Activated CD4-positive, alpha-beta T cell treated with anti-CD3 and anti-CD28 coated beads for 24 hours (primary cell): ENCODE measurements at places on chromosomes 5 and 9.

DNA sequence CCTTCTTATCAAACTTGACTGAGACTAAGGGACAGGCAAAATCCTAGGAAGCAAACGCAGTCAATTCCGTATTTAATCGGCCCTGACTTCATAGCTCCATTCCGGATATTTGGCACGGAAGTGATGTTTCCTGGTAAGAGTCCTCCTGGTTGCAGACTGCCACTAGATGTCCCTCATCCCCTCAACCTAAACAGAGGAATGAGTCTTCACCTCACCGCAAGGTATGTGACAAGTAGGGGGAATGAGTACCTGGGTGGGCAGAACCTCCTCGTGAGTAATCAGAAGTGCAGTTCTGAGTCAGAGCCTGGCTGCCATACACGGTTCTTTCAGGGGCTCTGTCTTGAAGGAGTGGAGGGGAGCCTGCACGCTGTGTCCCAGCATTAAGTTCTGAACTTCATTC is 173.6 kb downstream of the MUSK start:
- DNase-seq, result no peak

GRCh38 chr5:6721442-6721841 is 8.2 kb downstream of the TENT4A start:
- DNase-seq, result no peak

GRCh38 chr5:145996135-145996534 is 59.8 kb downstream of the SH3RF2 start:
- DNase-seq, result no peak

GRCh38 chr9:79431019-79431679 is 140.6 kb upstream of the TLE4 start:
- no peak for DNase-seq

DNA sequence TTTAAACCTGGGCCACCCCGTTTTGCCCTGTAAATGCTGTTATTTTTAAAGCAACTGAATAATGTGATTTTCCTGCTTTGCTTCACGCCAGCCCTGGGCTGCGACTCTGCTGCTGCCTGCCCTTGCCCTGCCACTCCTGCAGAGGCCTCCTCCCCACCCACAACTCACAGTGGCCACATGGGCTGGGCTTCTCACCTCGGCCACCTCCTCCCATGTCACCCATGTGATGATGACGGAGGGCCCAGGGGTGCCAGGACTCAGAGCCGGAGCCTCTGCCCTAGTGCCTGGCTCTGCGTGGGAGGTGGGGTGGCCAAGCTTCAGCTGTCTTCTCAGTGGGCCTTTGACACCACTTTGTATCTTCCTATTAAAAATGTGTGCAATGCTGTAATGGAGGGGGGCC is 48.1 kb upstream of the NKD2 start:
- no peak for DNase-seq

- DNase-seq, result no peak
Observed at GRCh38 chr9:137110147-137110910, 4.2 kb downstream of the DPP7 start.

DNA sequence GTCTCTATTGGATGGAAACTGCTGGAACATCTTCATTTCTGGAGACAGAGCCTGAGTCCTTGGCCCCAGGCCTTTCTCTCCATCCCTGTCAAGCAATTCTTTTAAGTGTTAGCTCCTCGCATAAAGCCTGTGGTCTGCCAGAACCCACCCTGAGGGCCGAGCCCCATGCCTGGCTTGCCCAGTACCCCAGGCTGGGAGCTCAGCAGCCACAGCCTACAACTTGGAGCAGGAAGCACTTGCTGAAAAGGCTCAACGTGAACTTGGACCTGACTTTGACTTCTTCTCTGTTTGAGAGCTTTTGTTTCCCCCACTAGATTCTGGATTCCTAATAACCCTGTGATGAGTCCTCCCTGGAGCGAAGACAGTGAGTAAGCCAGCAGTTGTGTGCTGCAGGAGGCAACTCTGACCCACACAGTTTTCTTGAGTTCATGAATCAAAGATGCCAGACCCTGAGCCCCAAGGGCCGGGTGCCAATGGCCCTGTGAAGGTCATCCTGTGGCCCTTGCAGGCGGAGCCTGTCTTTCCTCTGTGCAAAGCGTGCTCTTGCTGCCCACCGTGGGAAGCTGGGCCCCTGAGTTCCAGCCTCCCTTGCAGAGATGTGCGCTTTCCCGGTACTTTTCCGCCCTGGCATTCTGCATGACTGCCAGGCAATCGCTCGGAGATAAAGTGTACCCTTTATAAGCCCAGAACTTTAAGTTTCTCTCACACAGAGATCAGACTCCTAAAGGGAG is 64.3 kb upstream of the RUFY1 start:
- DNase-seq, result no peak

DNA sequence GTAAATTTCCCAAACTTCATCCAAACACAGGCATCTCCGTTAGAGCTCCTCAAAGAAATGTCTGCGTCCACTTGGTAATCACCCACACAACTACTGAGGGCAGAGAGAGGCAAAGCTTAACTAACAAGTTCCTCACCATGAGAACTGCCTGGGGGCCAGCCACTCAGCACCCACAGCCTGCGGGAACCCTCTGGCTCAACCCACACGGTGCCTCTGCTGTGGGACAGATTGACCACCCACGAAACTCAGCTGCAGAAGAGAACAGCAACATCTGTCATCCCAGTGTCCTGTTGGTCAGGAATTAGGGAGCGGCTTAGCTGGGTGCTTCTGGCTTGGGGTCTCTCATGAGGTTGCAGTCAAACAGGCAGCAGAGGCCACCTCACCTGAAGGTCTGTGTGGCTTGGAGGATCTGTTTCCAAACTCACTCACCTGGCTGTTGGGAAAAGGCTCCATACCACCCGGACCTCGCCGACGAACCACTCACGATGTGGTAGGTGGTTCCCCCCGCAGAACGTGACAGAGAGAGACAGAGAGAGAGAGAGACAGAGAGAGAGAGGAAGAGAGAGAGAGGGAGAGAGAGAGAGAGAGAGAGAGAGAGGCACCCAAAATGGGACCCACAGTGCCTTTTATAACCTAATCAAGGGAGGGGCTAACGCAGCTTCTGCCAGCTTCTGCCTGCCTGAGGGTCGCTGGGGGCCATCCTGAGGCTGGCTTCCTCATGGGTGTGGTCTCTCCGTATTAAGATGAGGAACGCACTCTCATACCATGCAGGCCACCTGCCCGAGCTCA is 103.5 kb downstream of the OLFM1 start:
- no peak for DNase-seq

- DNase-seq, result no peak
Observed at GRCh38 chr5:123476731-123477130, 35.2 kb upstream of the CSNK1G3 start.
